GM12878 (cell line): ENCODE measurements at places on chromosomes 11 and 22. TPM values are rescaled to one million over a fixed set of nuclear protein-coding genes. Genes with fewer than 3 reads are reported as not detected.

Gene TMEM191C
- 1.3 and 1.4 TPM in 2 replicates for total RNA-seq

Gene MMP12
- total RNA-seq: not detected in 2 replicates

Gene ZC3H7B
- total RNA-seq: 50.0 and 52.3 TPM in 2 replicates

Gene SPON1
- total RNA-seq: 0.13 and 0.19 TPM in 2 replicates

Gene NCR3LG1
- total RNA-seq: 0.18 and 0.21 TPM in 2 replicates

Gene CCDC89
- total RNA-seq: not detected in 2 replicates

Gene TEX54
- not detected in 2 replicates for total RNA-seq

Gene MS4A1
- total RNA-seq: 464 and 482 TPM in 2 replicates

Gene MS4A7
- total RNA-seq: 2.3 and 3.3 TPM in 2 replicates

Gene SLCO2B1
- total RNA-seq: 1.1 and 1.8 TPM in 2 replicates

Gene CARNS1
- total RNA-seq: 0.10 and 0.19 TPM in 2 replicates

Gene BAIAP2L2
- total RNA-seq: 0.08 and 0.38 TPM in 2 replicates

Gene OR10D3
- not detected in 2 replicates for total RNA-seq

Gene SCT
- total RNA-seq: not detected in 2 replicates

Gene MUC6
- total RNA-seq: 0.03 and 0.19 TPM in 2 replicates

Gene KRTAP5-7
- not detected in 2 replicates for total RNA-seq
